Urinary bladder (tissue), 4 donors: ENCODE measurements at places on chromosomes 6 and 20. TPM values are rescaled to one million over a fixed set of nuclear protein-coding genes. Genes with fewer than 3 reads are reported as not detected.

- no peak for DNase-seq
These were observed 31.0 kb downstream of the SUN5 start for GRCh38 chr20:32973077-32973717.

The FAXC gene
- 19.4 TPM for total RNA-seq

The NT5E gene
- 36.9 TPM for total RNA-seq

The GNRH2 gene
- total RNA-seq, result not detected

The NNAT gene
- 31.4 TPM for total RNA-seq

The RGS17 gene
- 6.6 TPM for total RNA-seq

DNA sequence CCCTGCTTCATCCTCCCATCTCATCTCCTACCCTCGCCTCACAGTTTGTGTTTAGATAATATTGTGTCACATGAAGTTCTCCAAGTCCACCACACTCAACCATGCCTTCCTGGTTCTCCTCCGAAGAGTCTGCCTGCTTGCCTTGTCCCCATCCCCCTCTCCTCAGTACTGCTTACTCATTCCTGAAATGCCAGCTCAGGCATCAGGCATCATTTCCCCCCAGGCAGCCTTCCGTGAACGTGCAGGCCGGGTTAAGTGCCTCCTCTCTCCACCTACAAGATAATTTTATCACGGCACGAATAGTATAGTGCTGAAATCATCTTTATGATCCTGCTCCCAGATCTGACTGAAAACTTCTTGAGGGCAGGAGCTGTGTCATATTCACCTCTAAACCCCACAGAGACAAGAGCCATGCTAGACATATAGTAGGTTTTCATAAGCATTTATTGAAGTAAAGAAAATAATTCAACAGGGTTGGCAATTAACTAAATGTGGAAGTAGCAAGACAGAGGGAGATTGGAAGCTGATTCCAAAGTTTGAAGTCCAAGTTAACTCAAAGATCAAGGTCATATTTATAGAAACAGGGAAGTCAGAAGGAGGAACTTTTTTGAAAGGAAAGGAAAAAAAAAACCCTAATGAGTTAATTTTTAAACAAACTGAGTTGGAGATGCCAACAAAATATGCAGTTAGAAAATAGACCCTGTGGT lies 48.7 kb upstream of the BMP2 start:
- no peak for DNase-seq

DNA sequence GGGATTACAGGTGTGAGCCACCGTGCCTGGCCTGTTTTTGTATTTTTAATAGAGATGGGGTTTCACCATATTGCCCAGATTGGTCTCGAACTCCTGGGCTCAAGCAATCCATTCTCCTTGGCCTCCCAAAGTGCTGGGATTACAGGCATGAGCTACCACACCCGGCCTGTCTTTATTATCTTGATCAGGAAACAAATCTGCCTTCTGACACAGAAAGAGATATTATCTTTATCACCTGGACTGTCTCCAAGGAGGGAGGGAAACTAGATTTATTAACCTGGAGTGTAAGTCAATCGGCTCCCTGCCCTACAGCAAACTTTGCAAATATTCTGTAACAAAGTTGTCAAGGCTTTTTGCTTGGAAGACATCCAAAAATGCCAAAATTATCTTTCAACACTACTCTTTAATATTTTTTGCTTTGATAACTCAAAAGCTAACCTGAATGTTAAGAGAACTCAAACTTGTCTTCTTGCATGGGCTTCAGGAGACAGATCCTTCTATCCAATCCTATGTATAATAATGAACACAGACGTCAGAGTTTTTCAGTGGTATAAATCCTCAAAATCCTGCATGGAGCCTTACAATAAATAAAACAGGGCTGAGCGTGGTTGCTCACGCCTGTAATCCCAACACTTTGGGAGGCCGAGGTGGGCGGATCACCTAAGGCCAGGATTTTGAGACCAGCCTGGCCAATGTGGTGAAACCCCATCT lies 85.0 kb upstream of the LOC128125822 start:
- no peak for DNase-seq

GRCh38 chr6:67667637-67668422 lies 967.3 kb upstream of the ADGRB3 start:
- no peak for DNase-seq

The ECT2L gene
- 0.21 TPM for total RNA-seq

DNA sequence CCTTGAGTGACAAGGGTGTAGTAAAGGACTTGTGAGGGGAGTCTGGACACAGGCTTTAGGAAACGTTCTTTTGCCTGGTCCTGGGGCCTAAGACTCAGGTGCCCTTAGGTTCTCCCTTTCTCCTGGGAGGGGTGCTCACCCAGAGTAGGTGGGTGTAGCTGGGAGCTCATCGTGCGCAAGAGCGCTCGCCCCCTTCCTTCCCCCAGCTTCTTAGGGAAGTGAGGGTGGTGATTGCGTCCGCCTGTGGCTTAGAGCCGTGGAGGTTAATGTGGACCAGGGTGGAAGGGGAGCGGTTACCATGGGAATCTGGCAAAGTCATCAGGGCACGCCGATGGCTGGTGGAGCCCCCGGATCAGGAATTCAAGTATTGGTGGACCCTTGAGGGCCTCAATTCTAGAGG lies 3.3 kb upstream of the AARS2 start:
- no peak for DNase-seq

- no peak for DNase-seq
These were observed 339.4 kb downstream of the CDH26 start for GRCh38 chr20:60297649-60298048.
